ENCODE measurements at places on chromosomes 5 and 9.

GRCh38 chr9:116360016-116360415, 206.4 kb downstream of the PAPPA start:
- no peak overlapping the region for H3K4me3 ChIP-seq
- H3K36me3 ChIP-seq: no peaks in the 10 kb centered on the region
- no peak overlapping the region for H3K27ac ChIP-seq

DNA sequence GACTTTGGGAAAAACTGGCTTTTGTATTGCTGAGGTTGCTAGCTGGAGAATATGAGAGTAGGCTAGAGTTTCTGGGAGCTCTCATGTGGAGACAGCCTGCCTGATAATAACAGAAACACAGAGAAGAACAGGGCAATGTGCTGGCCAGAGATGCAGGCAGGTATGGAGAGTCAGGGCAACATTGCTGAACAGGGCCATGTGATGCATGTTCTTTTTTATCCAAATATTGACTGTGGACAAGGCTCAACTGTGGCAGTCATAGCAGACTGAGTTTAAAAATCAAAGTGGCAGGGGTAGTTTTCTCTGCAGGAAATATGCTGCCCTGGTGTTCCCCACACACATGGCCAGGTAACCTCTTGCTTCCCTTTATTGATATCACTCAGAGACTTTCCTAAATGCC, 381.1 kb downstream of the RASEF start:
- H3K4me1 ChIP-seq: no peaks in the 10 kb centered on the region
- H3K4me3 ChIP-seq: no peak overlapping the region
- no peak overlapping the region for H3K27ac ChIP-seq

- no peaks in the 10 kb centered on the region for H3K27me3 ChIP-seq
- no peaks in the 10 kb centered on the region for H3K4me1 ChIP-seq
- no peak overlapping the region for H3K4me3 ChIP-seq
- no peak overlapping the region for H3K27ac ChIP-seq
Measured at GRCh38 chr5:93219641-93220145, 361.3 kb downstream of the NR2F1-AS1 start.

DNA sequence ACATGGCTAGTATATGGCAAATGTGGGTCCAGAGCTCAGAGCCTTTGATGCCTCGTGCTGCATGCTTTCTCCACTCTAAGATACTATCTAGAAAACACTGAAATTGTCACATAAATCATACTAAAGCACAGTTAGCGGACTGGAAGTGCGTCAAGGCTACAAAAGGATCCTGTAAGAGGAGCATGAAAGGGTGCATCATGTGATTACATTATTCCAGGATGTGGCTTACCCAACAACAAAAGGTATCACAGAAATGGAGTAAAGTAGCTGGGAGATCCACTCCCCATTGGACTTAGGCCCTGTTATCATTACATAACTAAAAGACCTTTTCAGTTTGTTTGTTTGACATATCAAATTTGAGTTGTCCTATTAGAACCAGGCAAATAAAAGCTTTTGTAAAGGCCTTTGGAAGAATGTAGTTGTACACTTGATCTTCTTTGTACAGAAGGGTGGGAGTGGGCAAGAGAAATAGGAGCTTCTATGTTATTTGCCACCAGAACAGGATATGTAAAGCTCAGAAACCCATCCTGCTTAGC, 6.9 kb downstream of the SLC31A1 start:
- no peak overlapping the region for H3K4me3 ChIP-seq
- H3K27ac ChIP-seq: no peak overlapping the region
- H3K27me3 ChIP-seq: no peaks in the 10 kb centered on the region
- no peaks in the 10 kb centered on the region for H3K36me3 ChIP-seq
- H3K4me1 ChIP-seq: peaks cover 7% of the 10 kb centered on the region

GRCh38 chr9:136728548-136729123, 14.1 kb downstream of the LCN10 start:
- H3K4me3 ChIP-seq: peak overlapping the region; percentile 64
- H3K27ac ChIP-seq: peak overlapping the region; percentile 79
- H3K27me3 ChIP-seq: no peaks in the 10 kb centered on the region
- no peak for DNase-seq

GRCh38 chr5:40688127-40688761, 8.5 kb downstream of the PTGER4 start:
- peak overlapping the region; percentile 21 for H3K27ac ChIP-seq
- H3K36me3 ChIP-seq: peaks cover 15% of the 10 kb centered on the region
- DNase-seq: peak; percentile 95
- peaks cover 14% of the 10 kb centered on the region for H3K4me1 ChIP-seq
- no peaks in the 10 kb centered on the region for H3K27me3 ChIP-seq
- no peak overlapping the region for H3K4me3 ChIP-seq

DNA sequence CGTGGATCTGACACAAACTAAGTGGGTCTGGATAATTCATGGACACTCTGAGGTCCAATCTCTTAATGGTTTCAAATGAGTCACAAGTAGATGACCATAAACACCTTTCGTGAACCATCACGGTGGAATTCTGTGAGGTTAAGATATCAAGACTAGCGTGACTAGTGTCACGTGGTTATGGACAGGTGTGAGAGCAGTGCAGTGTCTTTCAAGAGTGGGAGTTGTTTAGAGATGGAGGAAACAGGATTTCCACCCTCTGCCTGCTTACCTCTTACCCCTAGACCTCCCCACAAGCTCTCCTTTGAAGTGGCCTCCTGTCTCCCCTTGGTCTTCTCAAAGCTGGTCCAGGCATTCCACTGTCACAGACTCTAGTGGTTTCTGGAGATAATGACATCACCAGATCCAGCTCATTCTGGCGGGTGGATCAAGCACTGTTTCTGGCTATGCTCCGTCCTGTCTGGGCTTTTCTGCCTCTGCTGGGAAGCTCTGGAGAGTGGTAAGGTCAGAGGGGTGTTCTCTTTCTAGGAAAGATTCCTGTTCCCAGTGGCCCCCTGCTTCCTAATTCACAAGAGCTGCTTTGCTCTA, 20.0 kb upstream of the ZNF782 start:
- no peak for DNase-seq
- no peak overlapping the region for H3K4me3 ChIP-seq
- no peak overlapping the region for H3K27ac ChIP-seq
- peaks cover 22% of the 10 kb centered on the region for H3K4me1 ChIP-seq
- H3K27me3 ChIP-seq: peaks cover 40% of the 10 kb centered on the region
- H3K36me3 ChIP-seq: no peaks in the 10 kb centered on the region

DNA sequence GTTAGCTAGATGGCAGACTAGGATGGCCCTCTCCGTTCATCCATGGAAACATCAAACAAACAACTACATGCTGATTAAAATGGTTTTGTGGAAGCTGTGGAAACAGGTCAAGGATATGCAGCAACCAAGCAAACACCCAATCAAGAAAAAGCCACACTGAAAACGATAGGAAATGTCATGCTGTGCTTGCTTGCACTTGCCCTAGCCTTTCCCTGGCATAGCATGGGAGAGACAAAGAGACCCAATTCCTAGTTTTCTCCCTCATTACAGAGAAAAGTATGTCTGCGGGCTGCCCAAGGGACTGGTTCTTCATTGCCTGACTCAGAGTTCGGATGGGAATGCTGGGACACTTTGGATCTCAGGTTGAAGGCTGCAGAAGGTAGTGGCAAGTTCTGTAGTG, 98.7 kb downstream of the FANCC start:
- no peaks in the 10 kb centered on the region for H3K4me1 ChIP-seq
- DNase-seq: no peak
- no peak overlapping the region for H3K4me3 ChIP-seq
- H3K27me3 ChIP-seq: no peaks in the 10 kb centered on the region
- H3K36me3 ChIP-seq: no peaks in the 10 kb centered on the region

DNA sequence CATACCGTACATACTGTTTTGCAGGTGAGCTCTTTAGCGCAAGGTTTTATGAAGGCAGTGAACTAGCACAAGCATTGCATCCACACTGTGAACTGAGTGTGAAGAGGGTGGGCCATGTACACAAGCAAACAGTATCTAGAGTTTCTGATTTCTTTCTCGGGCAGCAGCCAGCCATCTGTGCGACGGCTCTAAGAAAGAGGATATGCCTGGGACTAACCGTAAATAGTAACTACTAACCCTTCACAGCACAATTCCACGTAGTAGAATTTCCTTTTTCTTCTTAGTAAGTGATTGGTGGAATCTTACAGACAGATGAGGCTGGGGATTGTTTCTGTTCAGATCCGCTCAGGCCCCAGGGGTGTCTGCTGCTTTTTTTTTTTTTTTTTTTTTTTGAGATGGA, 89.0 kb downstream of the DRD1 start:
- no peaks in the 10 kb centered on the region for H3K36me3 ChIP-seq
- H3K27me3 ChIP-seq: no peaks in the 10 kb centered on the region
- no peak overlapping the region for H3K4me3 ChIP-seq
- no peak for DNase-seq
- H3K27ac ChIP-seq: no peak overlapping the region

DNA sequence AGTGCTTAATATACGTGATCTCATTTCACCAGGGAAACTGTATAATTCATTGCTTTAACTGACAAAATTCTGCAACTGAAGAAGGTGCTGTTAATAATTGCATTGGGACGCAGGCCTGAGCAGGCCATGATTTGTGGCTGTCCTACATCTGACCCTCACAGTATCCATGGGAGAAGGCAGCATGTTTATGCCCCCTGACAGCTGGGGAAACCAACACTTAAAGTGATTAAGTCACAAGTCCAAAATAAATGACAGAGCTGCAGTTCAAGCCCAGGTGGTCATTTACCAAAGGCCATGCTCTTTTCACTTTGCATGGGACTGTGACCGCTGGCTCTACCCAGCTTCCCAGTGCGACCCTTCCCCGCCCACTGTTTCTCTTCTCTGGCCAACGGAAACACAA, 30.5 kb upstream of the KCNMB1 start:
- no peak overlapping the region for H3K27ac ChIP-seq
- no peak overlapping the region for H3K4me3 ChIP-seq
- H3K36me3 ChIP-seq: no peaks in the 10 kb centered on the region
- DNase-seq: no peak
- H3K27me3 ChIP-seq: no peaks in the 10 kb centered on the region
- peaks cover 25% of the 10 kb centered on the region for H3K4me1 ChIP-seq

GRCh38 chr9:78930281-78930680, 633.4 kb downstream of the PSAT1 start:
- H3K4me1 ChIP-seq: no peaks in the 10 kb centered on the region
- DNase-seq: no peak
- H3K27me3 ChIP-seq: no peaks in the 10 kb centered on the region
- no peak overlapping the region for H3K4me3 ChIP-seq
- no peak overlapping the region for H3K27ac ChIP-seq

DNA sequence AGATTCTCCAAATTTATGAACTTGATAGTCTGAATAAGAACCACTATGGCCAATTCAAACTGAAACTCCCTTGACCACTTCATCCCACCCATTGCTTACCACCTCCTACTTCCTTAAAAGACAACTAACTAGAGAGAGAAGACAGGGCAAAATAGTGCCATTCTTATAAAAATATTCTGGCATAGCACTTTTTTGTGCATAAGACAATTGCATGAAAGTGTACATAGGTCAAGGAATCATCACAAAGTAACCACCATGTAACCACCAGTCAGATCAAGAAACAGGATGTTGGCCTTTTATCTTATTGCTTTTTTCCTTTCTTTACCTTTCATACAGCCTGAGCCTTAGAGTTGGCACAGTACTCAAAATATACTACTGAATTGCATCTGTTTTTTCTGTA, 8.1 kb upstream of the ARSB start:
- H3K36me3 ChIP-seq: no peaks in the 10 kb centered on the region
- H3K27me3 ChIP-seq: no peaks in the 10 kb centered on the region
- no peak overlapping the region for H3K27ac ChIP-seq
- peaks cover 27% of the 10 kb centered on the region for H3K4me1 ChIP-seq

- no peaks in the 10 kb centered on the region for H3K27me3 ChIP-seq
- peaks cover 35% of the 10 kb centered on the region for H3K4me1 ChIP-seq
- DNase-seq: no peak
- H3K4me3 ChIP-seq: no peak overlapping the region
- no peaks in the 10 kb centered on the region for H3K36me3 ChIP-seq
Measured at GRCh38 chr5:178236679-178237078, 4.1 kb upstream of the PHYKPL start.

DNA sequence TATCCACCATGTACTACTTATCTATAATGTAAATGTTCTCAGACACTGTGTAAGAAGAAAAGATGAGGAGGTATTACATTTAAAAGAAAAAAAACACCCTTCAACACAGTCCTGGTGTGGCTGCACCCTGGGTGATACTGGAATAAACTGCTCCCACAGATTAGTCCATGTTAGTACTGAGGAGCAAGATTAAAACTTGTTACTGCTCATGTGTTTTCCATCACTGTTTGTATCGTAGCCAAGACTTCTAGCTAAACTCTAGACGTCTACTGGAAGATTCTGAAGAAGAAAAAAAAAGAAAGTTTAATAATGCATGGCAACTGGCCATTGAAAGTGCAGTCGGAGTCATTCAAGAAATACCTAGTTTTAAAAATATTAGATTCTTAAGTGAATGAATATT, at the start of gene ASPN:
Gene ASPN, minus strand, starts transcription at position 178 of the 400 bp plus-strand sequence.
- DNase-seq: no peak
- peaks cover 65% of the 10 kb centered on the region for H3K4me1 ChIP-seq
- peak within 1 kb of the TSS; percentile 12 for H3K4me3 ChIP-seq

DNA sequence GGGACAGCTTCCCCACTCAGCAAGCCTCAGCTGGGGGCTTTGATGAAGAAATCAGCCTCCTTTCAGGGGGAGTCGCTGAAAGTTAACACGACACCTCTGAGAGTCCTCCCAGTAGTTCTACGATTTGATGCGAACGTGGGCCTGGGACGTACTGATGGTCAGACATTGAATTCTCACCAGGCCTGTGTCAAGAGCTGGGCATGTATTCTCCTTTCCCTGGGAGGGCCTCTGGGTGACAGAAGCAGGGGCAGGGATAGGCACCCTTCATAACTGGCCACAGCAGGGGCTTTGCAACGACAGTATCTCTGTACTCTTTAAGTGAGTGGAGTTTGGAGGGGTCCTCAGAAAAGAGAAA, 15.6 kb upstream of the COL5A1 start:
- H3K4me3 ChIP-seq: no peak overlapping the region
- no peak overlapping the region for H3K27ac ChIP-seq
- no peaks in the 10 kb centered on the region for H3K27me3 ChIP-seq
- no peak for DNase-seq

GRCh38 chr9:95406121-95406520, 88.6 kb upstream of the FANCC start:
- no peaks in the 10 kb centered on the region for H3K36me3 ChIP-seq
- H3K4me1 ChIP-seq: no peaks in the 10 kb centered on the region
- no peak overlapping the region for H3K27ac ChIP-seq
- no peaks in the 10 kb centered on the region for H3K27me3 ChIP-seq

DNA sequence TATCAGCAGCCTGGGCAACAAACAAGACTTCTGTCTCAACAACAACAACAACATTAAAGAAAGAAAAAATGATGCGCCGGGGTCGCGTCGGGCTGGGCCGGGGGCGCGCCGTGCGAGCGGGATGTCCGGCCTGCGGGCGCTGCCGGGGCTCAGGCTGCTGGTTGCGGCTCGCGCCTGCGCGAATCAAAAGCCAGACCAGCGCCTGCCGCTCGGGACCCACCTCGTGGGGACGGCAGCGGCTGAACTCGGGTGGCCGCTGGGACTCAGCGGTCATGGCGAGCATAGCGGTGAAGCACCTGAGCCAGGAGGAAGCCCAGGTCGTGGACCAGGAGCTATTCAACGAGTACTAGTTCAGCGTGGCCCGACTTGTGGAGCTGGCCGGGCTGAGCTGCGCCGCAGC, 11.9 kb upstream of the NHP2 start:
- peaks cover 9% of the 10 kb centered on the region for H3K4me1 ChIP-seq
- no peak overlapping the region for H3K4me3 ChIP-seq
- no peaks in the 10 kb centered on the region for H3K27me3 ChIP-seq
- H3K27ac ChIP-seq: no peak overlapping the region
- H3K36me3 ChIP-seq: no peaks in the 10 kb centered on the region

GRCh38 chr5:128534726-128535125, 3.3 kb downstream of the FBN2 start:
- no peak overlapping the region for H3K4me3 ChIP-seq
- H3K27me3 ChIP-seq: peaks cover 9% of the 10 kb centered on the region
- no peaks in the 10 kb centered on the region for H3K36me3 ChIP-seq
- DNase-seq: no peak
- peaks cover 18% of the 10 kb centered on the region for H3K4me1 ChIP-seq
- H3K27ac ChIP-seq: no peak overlapping the region

Measured in esophagus muscularis mucosa (tissue), 4 donors.